ENCODE measurements at places on chromosomes 2 and 18. TPM values are rescaled to one million over a fixed set of nuclear protein-coding genes. Genes with fewer than 3 reads are reported as not detected.

The KCNJ13 gene
- not detected for total RNA-seq

The C1QL2 gene
- 0.09 TPM for total RNA-seq

The TMEM178A gene
- total RNA-seq: 0.10 TPM

The ERICH2 gene
- total RNA-seq: not detected

The DOCK10 gene
- 42.2 TPM for total RNA-seq

The VSNL1 gene
- total RNA-seq: not detected

The BCL2 gene
- 0.73 TPM for total RNA-seq

The RAB11FIP5 gene
- 38.7 TPM for total RNA-seq

The KCNE4 gene
- 0.83 TPM for total RNA-seq

The SLC11A1 gene
- total RNA-seq: 0.16 TPM

The MDH1B gene
- total RNA-seq: 1.2 TPM

The REEP1 gene
- 0.62 TPM for total RNA-seq

The IL36A gene
- not detected for total RNA-seq

The UCN gene
- 1.9 TPM for total RNA-seq

The NPPC gene
- 0.40 TPM for total RNA-seq

The DYSF gene
- total RNA-seq: 0.56 TPM

The EN1 gene
- total RNA-seq: 1.3 TPM

The LINC00305 gene
- total RNA-seq: not detected

The ELOA2 gene
- total RNA-seq: not detected

The AFF3 gene
- total RNA-seq: 0.22 TPM

The MAB21L4 gene
- total RNA-seq: not detected

The GKN2 gene
- 3.5 TPM for total RNA-seq

The SERPINB4 gene
- not detected for total RNA-seq

The CNDP1 gene
- total RNA-seq: not detected

The SLC9A4 gene
- not detected for total RNA-seq

Measured in A549 treated with RU486 at 1 μM for 4 hours (cell line).